ENCODE measurements at places on chromosomes 3 and 15.

- no peak for DNase-seq
These were observed 418.1 kb downstream of the EPHA6 start for GRCh38 chr3:97232393-97233034.

DNA sequence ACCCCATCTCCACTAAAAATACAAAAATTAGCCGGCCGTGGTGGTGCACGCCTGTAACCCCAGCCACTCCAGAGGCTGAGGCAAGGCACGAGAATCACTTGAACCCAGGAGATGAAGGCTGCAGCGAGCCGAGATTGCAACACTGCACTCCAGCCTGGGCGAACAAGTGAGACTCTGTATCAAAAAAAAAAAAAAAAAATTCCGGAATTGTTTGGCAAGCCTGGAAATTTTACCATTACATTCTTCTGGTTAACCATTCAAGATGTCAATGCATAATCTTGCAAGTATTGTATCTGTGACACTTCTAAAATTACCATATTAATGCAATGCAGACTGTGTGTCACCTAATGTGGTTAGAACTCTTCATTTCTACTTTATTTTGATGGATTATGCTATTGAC lies 67.0 kb downstream of the CSNK1G1 start:
- DNase-seq, result no peak

DNA sequence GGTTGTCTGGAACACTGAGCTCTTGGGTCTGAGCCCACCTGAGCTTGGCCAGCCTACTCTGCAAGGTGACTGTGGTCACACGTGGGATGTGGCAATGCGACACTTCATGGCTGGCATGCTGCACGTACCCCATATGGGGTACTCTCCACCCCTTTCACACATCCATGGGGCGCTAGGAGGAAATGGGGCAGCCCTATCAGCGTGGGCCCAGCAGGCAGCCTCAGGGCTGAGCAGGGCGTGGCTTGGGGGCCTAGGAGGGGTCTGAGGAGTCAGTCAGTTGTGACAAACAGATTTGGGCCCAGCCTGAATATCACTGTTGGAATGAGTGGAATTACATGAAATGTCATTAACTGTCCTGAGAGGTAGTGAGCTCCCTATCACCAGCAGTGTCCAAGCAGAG lies 82.3 kb upstream of the LINGO1 start:
- DNase-seq, result no peak

DNA sequence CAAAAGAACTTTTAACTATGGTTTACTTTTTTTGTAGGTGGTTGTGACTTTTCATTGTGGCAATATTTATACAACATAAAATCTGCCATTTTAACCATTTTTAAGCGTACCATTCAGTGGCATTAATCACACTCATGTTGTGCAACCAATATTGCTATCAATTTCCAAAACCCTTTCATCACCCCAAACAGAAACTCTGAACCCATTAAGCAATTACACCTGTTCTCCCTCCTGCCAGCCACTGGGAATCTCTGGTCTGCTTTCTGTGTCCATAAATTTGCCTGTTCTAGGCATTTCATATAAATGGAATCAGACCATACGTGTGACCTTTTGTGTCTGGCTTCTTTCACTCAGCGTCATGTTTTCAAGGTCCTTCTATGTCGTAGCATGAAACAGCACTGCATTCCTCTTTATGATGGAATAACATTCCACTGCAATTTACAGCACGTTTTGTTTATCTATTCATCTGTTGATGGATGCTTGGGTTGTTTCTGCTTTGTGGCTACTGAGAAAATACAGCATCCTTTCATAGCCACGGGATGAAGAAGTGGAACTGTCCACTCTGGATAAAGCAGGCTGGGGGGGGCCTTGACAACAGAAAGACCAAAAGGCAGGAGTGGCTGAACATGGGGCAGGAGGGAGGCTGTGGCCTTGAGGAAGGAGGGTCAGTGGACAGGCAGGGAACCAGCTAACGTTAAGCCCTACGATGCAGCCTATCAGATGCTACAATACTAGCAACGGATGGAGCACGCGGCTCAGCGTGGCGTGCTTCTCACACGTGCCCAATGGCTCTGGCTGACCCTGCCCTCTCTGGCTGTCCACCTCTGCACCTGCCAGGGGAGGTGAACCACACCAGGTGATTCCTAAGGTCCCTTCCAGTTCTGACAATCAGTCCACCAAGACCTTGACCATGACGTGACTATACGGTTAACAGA lies 110.9 kb downstream of the SEC22A start:
- DNase-seq, result no peak
